ENCODE measurements at places on chromosomes 13 and 19.

DNA sequence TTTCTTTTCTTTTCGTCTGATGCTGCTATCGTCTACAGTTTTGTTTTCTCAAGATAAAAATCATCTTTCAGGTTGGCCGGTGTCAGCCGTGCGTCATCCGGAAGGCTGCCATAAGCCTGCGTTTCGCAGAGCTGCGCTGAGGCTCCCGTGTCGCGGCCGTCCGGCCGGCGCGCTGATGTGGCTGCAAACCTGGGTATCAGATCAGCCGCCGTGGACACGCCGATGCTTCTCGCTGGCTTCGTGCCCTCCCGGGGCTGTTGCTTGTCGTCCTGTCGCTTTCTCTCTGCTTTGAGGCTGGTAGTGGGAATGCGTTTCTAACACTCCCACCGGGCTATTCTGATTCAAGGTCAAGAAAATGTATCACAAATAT, 45.9 kb upstream of the TFDP1 start:
- no peak for DNase-seq

DNA sequence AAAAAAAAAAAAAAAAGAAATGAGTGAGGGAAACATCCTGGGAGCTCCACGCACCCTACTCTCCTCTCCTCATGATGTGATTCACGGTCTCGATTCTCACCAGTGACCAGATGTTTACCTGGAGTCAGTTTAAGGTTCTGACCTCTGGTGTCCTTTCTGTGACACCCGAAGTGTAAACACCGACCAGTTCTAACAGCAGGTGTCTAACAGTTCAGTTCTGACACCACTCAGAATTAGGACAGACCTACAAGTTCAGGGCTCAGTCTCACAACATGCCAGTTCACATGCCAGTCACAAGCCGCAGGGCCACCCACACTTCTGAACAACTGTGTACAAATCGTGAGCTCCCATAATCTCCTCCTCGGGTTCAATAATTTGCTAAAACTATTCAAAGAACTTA, 6.0 kb downstream of the ZNF564 start:
- DNase-seq, result no peak

DNA sequence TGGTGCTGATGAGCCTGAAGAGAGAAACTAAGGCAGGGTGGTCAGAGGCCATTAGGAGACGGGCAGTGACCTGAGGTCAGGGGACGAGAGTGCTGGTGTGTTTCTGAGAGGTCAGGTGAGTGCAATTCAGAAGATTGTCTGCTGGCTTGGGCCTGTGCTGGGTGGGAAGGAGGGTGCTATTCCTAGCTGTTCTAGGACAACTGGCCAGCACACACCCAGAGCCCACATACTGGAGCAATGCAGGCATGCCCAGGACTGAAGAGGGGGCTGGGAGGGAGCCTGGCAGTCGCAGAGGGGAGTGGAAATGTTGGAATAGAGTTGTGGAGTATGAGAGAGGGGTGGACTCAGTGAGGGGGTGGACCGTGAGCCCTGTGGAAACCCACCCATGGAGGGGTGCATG, 16.5 kb downstream of the ARHGEF7 start:
- no peak for DNase-seq

DNA sequence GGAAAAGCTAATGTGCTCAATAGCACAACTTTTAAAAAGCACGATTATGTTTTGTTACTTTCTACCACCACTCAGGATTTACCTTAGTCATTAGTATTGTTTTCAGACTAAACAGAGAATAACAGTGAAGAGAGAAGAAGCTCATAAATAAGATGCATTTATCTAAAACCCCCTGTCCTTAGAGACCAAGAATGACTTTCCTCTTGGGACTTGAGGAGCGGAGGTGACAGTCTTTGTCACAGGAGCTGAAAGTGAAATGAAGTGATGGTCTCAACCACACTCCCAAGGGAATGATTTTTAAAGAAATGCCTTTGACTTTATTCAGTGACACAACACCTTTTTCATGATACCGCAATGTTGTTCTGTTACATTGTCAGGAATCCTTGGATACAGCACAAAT, 190.6 kb upstream of the NBEA start:
- no peak for DNase-seq

DNA sequence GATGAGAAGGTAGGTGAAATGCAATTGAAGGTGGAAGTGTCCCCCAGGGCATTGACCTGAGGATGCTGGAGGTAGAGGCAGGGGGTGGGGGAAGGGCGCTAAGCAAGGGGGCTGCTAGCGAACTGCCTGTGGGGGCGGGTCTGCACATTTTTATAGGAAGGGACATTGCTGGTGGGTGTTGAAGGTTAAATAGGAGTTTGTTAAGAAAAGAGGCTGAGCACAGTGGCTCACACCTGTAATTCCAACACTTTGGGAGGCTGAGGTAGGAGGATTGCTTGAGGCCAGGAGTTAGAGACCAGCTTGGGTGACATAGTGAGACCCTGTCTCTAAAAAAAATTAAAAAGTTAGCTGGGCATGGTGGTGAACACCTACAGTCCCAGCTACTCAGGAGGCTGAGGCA, 5.5 kb upstream of the ACP4 start:
- DNase-seq, result no peak

DNA sequence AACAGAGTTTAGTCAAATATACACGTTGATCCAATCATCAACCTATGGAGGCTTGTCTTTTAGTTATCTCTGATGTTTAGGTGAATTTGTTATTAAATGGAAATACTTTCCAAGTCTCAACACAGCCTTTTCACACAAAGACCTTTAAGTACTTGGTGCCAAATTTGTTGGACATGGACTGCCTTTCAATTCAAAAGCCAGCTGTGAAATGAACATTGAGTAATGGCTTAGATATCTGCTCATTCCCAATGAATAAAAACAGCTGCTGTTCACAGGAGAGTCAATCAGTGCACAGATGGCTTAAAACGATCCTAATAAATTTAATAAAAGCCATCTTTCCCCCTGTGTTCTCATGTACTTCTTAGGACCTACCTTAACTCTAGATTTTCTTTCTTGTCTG, 19.9 kb upstream of the DHRS12 start:
- DNase-seq, result no peak
